ENCODE measurements at places on chromosomes 16 and 17.

DNA sequence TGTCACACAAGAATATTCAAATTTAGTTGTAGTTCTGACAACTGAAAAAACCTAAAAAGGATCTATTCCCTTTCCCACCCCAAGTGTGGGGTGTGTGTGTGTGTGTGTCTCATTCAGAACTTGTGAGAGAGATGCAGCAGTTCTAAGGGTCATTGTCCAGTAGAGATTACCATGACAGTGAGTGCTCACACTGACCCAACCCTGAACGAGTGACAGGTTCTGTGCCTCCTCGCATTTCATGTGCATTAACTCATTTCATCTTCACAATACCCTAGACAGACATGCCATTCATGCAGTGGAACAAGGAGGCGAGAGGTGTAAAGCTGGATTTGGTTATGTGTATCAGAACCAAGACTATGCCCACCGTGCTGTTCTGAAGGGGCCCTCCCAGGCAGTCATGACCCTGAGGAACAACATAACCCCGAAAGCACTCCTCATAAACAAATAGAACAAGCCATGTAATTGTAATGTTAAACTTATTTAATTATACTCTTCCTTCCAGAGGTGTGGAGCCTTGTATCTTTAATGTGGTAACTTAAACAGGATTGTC lies 102.1 kb downstream of the CLEC16A start:
- no peak for DNase-seq

- DNase-seq: peak; percentile 2
Measured at GRCh38 chr17:47895347-47895855, 635 bp upstream of the SP2 start.

- DNase-seq: no peak
Measured at GRCh38 chr17:40329839-40330794, 21.1 kb downstream of the RARA start.

DNA sequence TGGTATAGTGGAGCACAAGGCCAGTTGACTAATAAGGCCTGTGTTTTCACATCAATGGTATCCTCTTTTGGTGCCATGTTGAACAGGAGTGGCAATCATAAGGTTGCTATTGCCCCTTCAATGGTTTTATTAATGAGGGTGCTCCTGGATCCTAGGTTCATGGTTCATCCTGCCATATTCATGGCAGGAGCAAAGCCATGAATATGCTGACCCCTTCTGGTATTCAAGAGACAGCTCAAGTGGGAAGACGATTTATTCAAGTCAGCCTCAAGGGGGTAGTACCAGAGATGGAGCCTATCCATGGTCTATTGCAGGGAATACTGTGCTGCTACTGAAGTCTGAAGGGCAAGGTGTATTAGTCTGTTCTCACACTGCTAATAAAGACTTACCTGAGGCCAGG lies 2.6 kb downstream of the ABCA9 start:
- no peak for DNase-seq

DNA sequence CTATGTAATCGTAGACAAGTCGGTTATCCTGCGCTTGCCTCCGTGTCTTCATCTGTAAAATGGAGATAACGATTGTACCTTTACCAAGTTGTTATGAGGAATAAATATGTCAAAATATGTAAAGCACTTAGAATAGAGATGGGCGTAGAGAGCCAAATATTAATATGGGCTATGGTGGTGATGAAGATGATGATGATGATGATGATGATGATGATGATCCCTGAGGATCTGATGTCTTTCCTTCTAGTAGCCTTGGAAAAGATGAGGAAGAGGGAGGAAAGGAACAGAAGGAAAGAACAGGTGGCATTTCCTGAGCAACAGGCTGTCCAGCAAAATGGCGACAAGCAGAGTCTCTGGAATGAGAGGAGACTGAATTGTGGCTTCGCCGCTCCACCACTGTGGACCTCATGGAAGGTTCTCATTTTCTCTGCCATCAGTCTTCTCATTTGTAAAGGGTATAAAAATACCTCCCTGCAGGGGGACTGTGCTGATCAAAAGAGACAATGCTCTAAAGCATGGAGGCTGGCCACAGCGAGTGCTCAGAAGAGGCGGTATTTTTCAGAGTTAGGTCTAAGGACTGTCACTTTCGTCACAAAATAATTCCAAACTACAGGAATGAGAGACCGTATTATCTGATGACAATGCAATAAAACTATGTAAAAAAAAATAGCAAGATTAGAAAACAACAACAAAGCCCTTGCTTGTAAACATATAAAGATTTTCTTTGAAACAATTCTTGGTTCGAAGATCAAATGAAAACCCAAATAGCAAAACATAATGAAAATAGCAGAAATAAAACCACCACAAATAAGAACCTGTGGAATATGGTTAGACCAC lies 17.2 kb upstream of the RCVRN start:
- no peak for DNase-seq

DNA sequence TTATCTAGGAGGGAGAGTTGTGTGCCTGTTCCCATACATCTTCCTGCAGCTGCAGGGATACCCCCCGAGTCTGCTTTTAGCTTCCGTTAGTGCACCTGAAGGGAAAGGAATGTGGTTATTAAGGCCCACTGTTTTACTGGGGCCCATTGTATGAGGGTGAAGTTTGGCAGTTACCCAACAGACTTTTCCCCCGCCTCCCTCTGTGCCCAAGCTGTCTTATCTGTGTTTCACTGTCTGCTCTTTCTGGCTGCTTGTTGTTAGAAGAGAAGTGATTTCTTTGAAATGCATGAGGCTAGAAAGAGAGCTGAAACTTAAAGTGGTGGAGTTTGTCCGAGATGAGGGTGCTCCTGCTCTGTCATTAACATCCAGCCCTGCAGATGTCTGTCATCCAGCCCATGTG lies 7.4 kb upstream of the OR1A2 start:
- DNase-seq: no peak

- no peak for DNase-seq
Measured at GRCh38 chr17:12769981-12770380, 19.3 kb upstream of the ARHGAP44 start.

DNA sequence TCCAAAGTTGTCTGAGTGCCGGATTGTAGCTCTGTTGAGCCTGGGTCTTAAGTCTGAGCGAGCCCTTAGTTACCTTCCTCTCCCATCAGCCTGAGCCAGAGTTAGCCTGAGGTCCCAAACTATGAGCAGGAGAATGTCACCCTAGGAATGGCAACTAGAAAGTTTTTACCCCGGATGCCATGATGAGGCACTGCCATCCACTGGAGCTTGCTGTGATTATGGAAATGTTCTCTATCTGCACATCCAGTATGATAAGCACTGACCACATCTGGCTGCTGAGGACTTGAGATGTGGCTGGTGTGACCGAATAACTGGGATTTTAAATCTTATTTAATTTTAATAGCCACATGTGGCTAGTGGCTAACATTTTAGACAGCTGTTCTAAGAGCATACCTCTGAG lies 550.0 kb downstream of the CDH13 start:
- DNase-seq: no peak

GRCh38 chr17:12927541-12928425 lies 90.0 kb downstream of the ELAC2 start:
- DNase-seq: no peak

DNA sequence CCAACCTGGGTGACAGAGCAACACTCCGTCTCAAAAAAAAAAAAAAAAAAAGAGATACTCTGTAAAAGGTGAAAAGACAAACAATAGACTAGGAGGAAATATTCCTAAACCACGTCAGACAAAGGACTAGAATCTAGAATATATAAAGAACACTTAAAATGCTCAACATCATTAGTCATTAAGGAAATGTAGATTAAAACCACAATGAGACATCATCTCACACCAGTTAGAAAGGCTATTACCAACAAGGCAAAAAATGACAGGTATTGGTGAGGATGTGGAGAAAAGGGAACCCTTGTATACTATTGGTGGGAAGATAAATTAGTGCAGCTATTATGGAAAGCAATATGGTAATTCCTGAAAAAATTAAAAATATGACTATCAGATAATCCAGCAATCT lies 903.1 kb upstream of the SOX9 start:
- DNase-seq: no peak

All from activated CD8-positive, alpha-beta memory T cell treated with anti-CD3 and anti-CD28 coated beads for 1 hour (primary cell).